PC-9 (cell line): ENCODE measurements at places on chromosomes 12 and 14. TPM values are rescaled to one million over a fixed set of nuclear protein-coding genes. Genes with fewer than 3 reads are reported as not detected.

The RFX4 gene
- total RNA-seq: not detected in 2 replicates

The PMCH gene
- total RNA-seq: not detected in 2 replicates

The LAG3 gene
- 9.4 and 10.5 TPM in 2 replicates for total RNA-seq

The PCK2 gene
- 77.4 and 113 TPM in 2 replicates for total RNA-seq

The MANSC4 gene
- total RNA-seq: not detected in 2 replicates

The LRTM2 gene
- not detected in 2 replicates for total RNA-seq

The KRT72 gene
- total RNA-seq: not detected in 2 replicates

The CCDC196 gene
- total RNA-seq: not detected in 2 replicates

The NPFF gene
- total RNA-seq: not detected in 2 replicates
